ENCODE measurements at places on chromosomes 5 and 9.

GRCh38 chr5:59766427-59767210, 126.9 kb downstream of the PDE4D start:
- no peak for DNase-seq

- no peak for DNase-seq
These were observed 15.0 kb upstream of the RPS14 start for GRCh38 chr5:150464554-150465012.

DNA sequence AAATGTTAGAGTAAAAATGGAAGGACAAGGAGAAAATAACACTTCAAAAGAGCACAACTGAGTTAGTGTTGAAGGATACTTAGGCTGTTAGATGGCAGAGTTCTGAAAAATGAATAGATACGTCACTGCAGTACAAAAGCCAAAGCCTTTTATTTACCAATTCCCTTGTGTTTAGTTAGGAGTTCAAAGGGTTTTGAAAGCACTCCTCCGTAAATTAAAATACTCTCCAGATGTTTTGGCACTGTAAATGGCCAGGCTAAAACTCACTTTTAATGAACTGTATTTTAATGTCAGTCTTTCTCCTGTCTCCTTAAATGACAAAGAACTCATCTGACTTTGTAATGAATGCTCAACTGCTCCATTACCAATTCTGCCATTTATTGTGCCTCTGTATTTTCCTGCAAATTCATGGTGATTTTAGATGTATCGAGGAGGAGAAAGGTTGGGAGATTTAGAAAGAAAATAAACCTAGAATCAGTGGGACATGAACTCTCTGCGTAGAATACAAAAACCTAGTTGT, 1727.2 kb downstream of the MAT2B start:
- DNase-seq: no peak

- no peak for DNase-seq
These were observed 18.6 kb upstream of the TARS1 start for GRCh38 chr5:33422191-33422590.

GRCh38 chr9:129693741-129694140, 28.3 kb downstream of the PRRX2 start:
- DNase-seq: no peak

- no peak for DNase-seq
These were observed 63.7 kb upstream of the RICTOR start for GRCh38 chr5:39137819-39138451.

GRCh38 chr9:95264954-95265615, 52.4 kb downstream of the FANCC start:
- no peak for DNase-seq

- DNase-seq: no peak
These were observed 5.7 kb downstream of the NFIB start for GRCh38 chr9:14307989-14308852.

DNA sequence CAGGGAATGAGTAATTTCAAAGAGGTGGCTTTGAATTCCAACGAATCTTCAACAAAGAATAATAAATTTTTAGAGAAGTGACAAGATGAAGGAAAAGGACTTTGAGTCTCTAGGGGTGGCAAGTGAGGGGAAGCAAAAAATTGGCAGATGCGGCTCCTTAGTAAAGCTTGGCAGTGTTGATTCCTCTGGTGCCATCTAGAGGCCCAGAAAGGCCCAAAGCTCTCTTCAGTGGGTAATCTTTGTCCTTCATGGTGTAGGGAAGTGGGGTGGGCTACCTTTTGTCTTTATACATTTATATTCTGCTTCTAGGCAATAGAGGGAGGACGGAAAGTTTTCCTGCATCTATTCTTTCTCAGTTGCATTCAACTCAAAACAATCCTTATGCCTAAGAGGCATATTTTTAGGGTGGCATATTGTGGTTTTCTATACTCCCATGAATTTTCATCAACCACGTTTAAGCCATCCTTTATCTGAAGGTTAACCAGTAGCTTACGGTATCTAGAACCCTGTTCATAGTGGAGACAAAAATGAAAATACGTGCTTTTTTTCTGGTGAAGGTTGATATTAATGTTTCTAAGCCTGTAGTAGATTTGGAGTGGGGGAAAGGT, 17.5 kb upstream of the ROPN1L start:
- DNase-seq: no peak
